ENCODE measurements at places on chromosomes 4 and X.
A peak's percentile ranks its signal among the peaks of the same experiment; 100 is the strongest.

DNA sequence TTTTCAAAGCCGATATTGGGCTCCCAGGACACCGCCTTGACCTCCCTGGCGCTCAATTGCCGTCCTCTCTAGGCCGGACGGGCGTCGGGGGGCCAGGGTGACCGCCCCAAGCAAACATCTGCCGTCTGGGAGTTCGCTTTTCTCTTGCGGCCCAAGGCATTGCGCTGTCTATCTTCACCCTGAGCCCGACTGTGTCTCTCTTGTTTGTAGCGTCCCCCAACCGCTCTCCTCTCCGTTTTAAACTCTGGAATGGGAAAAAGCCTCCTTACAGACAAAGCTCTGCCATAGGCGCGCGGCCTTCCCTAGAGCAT is 551 bp upstream of the ARX start:
- no peak for DNase-seq

DNA sequence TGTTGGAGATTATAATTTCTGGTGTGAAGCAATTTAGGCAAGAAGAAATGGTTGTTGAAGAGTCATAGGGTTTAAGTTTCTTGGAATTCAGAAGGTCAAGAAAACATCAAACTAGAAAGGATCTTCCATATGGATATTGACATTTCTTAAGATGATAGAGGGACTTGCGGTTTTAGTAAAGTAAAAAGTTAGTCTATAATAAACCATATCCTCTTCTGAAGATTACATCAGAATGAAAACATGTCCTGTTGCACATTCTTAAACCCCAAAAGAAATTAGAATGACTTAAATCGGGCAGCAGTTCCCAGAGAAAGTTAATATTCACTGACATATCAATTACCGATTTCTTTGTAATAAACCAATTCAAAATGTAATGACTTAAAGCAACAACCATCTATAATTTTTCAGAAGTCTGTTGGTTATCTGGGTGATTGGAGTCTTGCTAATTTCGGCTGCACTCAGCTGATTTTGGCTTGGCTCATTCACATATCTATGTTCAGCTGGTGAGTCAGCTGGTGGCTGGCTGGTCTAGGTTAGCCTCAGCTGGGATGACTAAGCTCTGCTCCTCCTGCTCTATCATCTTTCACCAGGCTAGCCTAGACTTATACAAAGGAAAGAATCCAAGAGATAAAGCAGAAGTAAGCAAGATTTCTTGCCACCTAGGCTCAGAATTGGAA is 24.4 kb upstream of the DYNLT3 start:
- DNase-seq, result peak; percentile 83

GRCh38 chrX:151825007-151825406 is 87.7 kb upstream of the MAGEA4 start:
- no peak for DNase-seq

- no peak for DNase-seq
These were observed 65.4 kb downstream of the SOX3 start for GRCh38 chrX:140439476-140439875.

GRCh38 chrX:39766085-39766726 is 331.6 kb downstream of the BCOR start:
- no peak for DNase-seq

- DNase-seq, result no peak
These were observed 15.9 kb downstream of the ACOT9 start for GRCh38 chrX:23727206-23727605.

DNA sequence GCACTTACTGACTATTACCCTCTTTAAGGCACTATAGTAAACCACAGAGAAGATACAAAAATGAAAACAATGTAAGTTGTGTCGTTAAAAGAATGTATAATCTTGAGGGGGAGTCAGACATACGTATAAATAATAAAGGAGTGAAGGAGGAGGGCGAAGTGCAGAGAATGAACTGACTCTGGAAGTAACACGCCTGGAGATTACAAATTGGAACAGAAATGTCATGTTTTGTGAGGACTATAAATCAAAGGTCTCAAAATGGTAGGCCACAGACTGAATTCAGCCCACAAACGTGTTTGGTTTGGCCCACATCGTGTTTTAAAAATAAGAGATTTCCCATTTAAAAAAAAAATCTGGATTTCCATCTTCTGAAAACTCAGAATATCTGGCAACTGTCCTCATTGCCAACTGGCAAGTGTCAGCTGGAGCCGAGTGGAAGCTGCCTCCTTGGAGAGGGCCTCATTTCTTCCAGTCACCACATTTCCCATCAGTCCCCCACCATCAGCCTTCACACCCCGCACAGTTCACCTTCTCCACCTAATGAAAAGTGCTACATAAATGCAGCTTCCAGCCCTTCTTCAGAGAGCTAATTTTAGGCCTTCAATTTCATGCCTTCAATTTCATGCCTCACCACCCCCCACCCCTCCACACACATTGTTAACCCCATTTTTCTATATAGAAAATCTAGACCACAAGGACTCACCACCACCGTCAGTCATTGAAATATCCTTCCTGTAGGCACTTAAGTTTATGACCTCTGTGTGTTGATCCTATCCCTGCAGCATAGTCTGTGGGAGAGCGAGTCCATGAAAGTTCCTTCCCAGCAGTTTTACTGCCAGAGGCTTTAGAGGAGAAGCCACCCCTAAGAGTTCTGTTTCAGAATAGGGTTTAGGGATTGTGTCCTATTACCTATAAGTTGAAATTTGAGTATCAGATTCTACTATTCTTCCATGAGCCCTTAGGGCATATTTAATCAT is 32.0 kb upstream of the COL25A1 start:
- no peak for DNase-seq

- DNase-seq, result no peak
These were observed 51.4 kb downstream of the ENOX2 start for GRCh38 chrX:130851569-130851968.

- DNase-seq, result no peak
These were observed 47.5 kb upstream of the PDLIM3 start for GRCh38 chr4:185582651-185583400.

DNA sequence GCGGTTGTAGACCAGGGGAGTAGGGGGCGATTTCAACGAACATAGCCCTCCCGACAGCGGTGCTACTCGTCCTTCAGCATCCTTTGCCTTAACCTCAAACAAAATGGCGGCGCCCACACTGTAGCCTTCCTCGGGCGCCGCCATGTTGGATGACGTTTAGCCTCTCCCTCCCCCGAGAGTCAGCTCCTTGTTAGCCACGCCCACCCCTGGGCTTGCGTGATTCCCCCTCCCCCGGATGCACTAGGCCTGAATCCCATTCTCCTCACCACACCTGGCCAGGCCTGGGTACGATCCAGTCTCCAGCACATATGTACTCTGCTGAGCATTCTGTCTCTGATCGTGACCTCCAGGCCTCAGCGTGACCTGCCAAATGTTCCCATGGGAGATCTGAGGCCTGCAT is 49.0 kb upstream of the ZNF157 start:
- peak; percentile 42 for DNase-seq

- DNase-seq, result no peak
These were observed 80.6 kb downstream of the PPP2R2C start for GRCh38 chr4:6391852-6392188.

DNA sequence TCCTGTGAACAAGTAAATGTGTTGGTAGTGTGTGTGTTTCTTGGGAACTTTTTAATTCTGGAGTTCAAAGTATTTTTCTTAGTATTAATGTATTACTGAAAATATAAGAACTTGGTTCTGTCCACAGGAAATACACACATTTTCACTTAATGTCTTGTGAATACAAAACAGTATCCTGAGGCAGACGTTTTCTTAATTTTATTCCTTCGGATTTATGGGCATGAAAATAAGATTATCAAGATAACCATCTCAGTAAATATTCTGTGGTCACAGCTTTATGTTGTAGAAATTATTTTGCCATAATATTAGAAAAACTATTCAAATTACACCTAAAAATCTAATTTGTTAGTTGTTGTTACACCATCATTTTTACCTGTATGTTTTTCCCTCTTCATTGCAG is 29.8 kb downstream of the NFKB1 start:
- DNase-seq, result no peak

GRCh38 chrX:9628779-9629493 is 136.7 kb downstream of the GPR143 start:
- DNase-seq, result no peak

All from fibroblast of the aortic adventitia (primary cell).